ENCODE measurements at places on chromosomes 4 and X.
A peak's percentile ranks its signal among the peaks of the same experiment; 100 is the strongest.

DNA sequence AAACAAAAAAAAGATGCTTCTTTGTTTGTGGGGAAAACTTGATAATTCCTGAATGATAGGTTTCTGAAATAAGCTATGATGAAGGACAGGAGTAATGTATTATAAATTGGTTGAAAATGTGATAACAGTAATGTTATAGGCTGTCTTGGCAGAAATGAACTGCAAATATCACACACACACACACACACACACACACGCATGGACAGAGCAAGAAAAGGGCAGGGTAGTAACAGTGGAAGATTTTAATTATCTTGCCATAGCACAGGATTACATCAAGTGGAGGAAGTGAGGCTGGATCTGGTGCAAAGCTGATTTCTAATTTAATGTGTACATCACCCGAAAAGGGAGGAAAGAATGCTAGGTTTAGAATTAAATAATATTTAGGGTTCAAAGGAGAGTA is 97.5 kb upstream of the CXXC4 start:
- DNase-seq = no peak

DNA sequence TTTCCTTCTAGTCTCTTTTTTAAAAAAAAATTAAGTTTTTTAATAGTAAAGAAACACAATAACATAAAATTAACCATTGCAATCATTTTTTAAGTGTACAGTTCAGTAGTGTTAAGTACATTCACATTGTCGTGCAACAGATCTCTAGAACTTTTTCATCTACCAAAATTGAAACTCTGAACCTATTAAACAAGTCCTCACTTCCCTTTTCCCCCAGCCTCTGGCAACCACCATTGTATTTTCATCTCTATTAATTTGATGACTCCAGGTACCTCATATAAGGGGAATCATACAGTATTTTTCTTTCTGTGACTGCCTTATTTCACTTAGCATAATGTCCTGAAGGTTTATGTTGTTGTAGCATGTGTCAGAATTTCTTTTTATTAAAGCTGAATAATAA is 31.8 kb downstream of the MSL3 start:
- DNase-seq = no peak

DNA sequence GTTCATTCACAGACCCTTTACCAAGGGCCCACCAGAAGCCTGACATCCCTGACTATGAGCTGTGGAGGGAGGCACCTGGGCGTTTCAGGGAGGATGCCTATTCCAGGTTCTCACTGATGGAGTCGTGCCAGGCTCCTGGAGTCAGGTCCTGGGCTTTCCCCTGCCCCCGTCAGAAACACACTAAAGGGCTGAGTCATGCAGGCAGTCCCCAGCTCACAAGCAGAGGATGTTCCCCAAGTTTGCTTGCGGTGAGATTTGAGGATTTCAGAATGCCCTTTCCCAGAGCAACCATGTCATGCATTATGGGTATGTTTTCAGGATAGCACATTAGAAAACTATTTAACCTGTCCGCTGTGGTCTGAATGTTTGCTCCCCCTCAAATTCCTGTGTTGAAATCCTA is 45.2 kb downstream of the FHDC1 start:
- no peak for DNase-seq

DNA sequence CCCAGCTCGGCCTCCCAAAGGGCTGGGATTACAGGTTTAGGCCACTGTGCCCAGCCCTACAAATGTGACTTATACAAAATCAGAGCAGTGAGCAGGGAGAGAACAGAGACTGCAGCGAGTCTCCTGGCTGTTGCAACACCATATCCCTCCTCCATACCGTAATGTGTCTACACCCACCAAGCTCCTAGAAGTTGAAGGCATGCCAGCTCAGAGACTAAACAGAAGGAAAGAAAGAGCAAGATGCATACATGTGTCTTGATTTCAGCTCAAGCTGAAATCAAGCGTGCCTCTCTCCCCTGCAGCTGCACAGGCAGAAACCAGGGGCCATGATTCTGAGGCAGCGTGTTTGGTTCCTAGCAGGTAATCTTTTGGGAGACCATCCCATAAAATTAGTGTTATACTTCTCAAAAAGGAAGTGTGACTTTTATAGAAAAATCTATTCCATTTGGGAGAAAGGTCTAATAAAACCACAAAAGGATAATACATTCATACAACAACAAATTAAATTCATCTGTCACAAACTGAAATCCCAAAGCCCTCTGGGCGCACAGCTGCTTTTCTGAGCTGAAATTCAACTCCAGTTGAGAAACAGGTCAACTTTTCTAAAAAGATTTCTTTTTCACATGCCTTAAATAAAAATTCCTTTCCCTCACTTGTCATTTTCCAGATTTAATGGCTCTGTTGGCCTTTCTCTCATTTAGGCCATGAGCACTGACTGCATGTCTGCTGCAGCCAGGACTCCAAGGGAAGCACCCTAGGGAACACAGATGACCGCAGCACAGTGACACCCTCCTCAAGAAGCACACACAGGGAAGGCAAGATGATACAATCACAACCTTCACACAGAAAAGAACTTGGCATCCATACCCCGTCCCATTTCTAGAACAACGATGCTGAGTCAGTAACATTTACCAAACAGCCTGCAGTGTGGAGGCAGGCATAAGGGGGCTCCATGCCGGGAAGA is 34.4 kb downstream of the AFAP1 start:
- DNase-seq = no peak

GRCh38 chrX:39866229-39866628 is 231.5 kb downstream of the BCOR start:
- DNase-seq = no peak

DNA sequence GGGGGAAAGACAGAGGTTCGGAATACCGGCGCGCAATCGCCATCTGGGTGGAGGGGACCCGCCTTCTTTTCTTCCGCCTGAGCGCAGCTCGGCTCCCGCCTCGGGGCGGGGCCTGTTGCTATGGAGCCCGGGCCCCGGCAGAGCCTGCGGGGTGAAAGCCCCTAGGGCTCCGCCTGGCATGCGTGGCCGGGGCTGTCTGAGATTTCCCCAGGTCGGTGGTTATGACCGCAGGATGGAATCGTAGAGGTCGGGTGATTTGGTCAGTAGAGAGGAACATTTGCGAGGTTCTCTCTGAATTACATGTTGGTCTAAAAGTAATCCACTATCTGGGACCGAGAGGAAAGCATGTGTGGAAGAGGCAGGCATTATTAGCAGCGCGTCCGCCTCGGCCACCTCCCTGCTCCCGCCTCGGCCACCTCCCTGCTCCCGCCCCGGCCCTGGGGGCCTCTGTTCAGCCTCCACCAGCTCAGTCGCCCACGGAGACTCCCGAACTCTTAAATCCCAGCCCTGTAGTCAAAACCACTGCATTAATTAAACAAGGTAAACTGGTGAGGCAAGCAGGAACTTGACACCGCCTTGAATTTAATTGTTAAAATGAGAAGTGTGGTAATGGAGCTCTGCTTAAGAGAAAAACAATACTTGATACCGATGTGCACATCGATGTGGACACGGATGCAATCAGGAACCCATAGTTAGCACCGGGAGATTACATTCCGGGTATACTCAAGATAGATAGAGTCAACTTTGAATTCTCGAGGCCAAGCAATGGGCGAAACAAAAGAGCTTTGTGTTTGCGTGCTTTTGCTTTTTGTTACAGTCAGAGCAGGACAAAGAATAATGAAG is 45.2 kb downstream of the TRIM2 start:
- DNase-seq = peak; percentile 94

DNA sequence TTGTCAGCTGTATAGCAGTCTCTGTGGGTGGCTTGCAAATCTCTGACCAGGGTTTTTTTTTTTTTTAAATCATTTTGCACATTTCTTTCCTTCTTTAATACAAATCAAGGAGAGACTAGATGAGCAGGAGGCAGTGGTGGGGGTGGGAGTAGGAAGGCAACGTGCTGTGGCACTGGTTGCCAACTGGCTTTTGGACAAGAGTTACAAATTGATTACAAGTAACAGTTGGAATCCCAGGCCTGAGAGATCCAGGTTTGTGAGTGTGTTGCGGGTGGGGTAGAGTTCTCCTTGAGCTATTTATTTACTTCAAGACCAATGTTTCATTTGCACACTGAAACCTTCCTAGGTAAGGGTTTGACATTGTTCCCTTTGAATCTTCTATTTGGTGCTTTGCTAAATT is 325.3 kb downstream of the AFF2 start:
- DNase-seq = no peak

DNA sequence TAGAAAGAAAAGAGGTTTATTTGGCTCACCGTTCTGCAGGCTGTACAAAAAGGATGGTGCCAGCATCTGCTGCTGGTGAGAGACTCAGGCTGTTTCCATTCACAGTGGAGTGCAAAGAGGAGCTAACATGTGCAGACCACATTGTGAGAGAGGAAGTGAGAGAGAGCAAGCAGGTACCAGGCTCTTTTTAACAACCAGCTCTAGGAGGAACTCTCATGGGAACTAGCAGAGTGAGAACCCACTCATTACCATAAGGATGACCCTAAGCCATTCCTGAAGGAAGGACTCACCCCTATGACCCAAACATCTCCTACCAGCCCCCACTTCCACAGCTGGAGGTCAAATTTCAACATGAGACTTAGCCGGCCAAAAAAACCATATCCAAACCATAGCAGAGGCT is 158.6 kb upstream of the ADGRL3 start:
- no peak for DNase-seq

DNA sequence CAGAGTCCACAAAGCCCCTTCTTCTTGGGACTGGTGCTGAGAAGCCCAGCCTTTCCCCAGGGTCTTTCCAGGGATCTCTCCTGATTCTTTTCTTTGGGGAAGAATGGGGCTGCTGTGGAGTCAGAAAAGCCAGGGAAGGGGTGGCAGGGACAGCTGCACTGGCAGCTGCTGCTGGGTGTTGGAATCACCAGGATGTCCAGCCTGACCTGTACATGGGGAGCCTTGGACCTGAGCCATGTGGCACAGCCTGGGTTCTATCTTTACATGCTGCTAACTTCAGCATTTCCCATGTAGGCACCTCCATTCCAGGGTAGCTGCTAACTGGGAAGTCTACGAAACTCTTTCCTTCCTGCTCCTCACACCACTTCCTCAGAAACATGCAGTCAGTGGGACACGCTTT is 36.0 kb downstream of the MED28 start:
- DNase-seq = no peak

DNA sequence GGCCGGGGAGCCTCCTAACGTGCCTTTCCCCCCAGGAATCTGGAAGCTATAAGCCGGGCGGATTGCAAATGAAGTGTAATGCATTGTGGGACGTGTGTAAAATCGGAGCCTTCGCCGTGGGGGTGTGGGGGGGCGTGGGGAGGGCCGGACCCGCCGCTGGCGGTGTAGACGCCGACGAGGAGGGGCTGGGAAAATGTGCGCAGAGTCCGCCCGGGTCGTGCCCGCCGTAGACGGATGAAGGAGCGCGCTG is 1.3 kb downstream of the STOX2 start:
- DNase-seq = no peak

DNA sequence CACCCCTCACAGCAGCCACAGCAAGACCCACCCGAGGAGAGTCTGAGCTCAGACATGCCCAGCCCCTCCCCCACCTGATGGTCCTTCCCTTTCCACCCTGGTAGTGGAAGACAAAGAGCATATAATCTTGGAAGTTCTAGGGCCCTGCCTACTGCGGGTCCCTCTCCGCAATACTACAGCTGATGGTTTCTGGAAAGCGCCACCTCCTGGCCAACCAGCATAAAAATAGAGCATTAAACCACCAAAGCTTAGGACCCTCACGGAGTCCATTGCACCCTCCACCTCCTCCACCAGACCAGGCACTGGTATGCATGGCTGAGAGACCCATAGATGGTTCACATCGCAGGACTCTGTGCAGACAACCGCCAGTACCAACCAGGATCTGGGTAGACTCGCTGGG is 78.2 kb downstream of the SH3BGRL start:
- no peak for DNase-seq

DNA sequence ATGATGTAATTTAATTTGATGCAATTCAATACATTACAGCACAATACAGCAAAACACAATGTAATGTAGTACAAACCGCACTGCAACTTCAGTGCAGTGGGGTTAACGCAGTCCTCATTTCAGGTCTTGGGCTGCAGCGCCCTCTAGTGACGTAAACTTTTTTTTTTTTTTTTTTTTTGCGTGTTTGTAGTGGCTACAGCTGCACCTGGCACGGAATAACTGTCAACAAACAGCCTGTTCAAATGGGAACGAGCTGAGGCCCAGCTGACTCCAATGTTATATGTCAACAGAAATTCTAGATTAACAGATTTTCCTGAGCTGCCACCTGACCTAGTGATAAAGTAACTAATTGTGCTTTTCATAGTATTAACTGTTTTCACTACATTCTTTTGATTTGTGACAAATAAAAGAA is 33.5 kb upstream of the RASSF6 start:
- DNase-seq = no peak

- DNase-seq = no peak
These were observed 105.3 kb downstream of the KDR start for GRCh38 chr4:55020131-55020530.

GRCh38 chr4:187294861-187295260 is 571.2 kb upstream of the FAT1 start:
- DNase-seq = no peak

DNA sequence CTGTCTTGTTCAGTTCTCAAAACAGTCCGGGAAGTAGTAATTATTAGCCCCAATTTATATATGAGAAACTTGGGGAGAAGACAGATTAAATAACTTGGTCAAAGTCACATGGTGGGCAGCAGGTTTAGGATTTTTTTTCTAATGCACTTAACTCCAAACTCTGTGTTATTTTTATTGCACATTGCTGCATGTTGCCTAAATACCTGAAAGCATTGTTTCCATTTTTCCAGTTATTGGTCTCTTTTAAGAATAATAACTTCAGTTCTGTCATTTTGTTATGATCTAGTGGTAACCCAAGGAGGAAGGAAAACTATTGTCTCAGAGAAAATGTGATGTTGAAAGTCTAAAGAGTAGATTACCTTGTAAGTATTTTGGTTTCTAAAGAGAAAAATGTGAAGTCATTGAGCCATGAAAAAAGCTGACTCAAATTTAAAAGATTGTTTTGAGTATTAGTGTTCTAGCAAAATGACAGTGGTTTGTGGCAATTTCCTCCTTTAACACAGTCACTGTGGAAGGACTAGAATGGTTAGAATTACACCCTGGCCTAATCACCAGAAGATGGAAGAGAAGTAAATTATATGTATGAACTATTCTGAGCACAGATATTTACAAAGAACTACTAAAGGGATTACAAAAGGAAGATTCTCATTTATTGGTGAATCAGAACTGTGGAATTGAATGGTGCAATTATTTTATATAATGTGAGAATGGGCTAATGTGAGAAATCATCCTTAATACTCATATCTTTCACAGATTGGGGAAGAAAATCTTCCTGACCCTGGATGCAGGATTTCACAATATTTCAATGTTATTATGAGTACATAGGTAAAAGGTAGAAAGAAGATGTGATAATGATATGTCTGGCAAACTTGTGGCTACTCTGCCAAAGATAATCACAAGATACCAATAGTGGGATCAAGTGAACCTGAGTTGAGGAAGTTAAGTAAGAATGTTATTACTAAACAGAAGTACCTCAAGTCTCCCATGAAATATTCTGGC is 21.7 kb upstream of the CXCL8 start:
- no peak for DNase-seq

- no peak for DNase-seq
These were observed 42.3 kb downstream of the SHOX start for GRCh38 chrX:672931-673330.

Data from natural killer cell (primary cell).